Activated naive CD4-positive, alpha-beta T cell treated with anti-CD3 and anti-CD28 coated beads, Interleukin-2, amount 10 ng/mL, durations not matched to agents 7 days and 5 days (primary cell): ENCODE measurements at places on chromosomes 13 and 19.

DNA sequence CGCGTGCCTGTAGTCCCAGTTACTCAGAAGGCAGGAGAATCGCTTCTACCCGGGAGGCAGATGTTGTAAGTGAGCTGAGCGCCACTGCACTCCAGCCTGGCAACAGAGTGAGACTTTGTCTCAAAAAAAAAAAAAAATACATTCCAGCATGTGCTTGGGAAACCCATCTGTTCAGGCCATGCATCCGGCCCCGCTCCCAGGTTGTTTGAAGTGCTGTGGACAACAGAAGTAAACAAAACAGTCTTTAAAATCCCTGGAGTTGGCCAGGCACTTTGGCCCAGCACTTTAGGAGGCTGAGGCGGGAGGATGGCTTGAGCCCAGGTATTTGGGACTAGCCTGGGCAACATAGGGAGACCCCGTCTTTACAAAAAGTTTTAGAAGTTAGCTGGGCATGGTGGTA is 3.2 kb upstream of the PTPRS start:
- DNase-seq, result no peak

- DNase-seq, result no peak
Observed at GRCh38 chr19:17468302-17469091, 1.8 kb upstream of the SLC27A1 start.

- no peak for DNase-seq
Observed at GRCh38 chr13:41835871-41836270, 125.0 kb downstream of the VWA8 start.

DNA sequence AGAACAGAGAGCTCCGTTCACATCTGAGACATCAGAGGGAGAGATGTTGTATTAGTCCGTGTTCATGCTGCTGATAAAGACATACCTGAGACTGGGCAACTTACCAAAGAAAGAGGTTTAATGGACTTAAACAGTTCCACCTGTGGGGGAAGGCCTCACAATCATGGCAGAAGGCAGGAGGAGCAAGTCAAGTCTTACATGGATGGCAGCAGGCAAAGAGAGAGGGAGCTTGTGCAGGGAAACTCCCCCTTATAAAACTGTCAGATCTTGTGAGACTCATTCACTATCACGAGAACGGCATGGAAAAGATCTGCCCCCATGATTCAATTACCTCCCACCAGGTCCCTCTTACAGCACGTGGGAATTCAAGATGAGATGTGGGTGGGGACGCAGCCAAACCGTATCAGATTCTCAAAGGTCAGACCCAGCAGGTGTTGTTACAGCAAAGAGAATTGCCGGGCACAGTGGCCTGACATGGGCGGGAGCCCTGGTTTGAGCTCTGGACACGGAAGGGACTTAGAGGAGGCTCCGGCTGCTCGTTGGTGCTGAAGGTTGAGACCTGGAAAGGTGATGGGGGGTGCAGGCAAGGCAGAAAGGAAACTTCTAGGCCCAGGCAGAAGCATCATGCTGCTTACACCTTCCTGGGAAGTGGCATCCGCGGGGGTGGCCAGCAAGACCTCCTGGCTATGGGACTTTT is 33.1 kb downstream of the PEX11G start:
- no peak for DNase-seq

GRCh38 chr13:109408591-109409382 is 377.6 kb downstream of the IRS2 start:
- DNase-seq, result no peak

GRCh38 chr19:7395360-7396066 is 46.8 kb downstream of the ARHGEF18 start:
- DNase-seq, result no peak

GRCh38 chr19:46056536-46056935 is 15.7 kb upstream of the IGFL4 start:
- no peak for DNase-seq

- no peak for DNase-seq
Observed at GRCh38 chr13:28159057-28159456, 20.7 kb downstream of the PAN3 start.

GRCh38 chr13:53068585-53069520 is 40.2 kb downstream of the OLFM4 start:
- no peak for DNase-seq

GRCh38 chr19:45616704-45617017 is 14.6 kb upstream of the GPR4 start:
- DNase-seq, result no peak

DNA sequence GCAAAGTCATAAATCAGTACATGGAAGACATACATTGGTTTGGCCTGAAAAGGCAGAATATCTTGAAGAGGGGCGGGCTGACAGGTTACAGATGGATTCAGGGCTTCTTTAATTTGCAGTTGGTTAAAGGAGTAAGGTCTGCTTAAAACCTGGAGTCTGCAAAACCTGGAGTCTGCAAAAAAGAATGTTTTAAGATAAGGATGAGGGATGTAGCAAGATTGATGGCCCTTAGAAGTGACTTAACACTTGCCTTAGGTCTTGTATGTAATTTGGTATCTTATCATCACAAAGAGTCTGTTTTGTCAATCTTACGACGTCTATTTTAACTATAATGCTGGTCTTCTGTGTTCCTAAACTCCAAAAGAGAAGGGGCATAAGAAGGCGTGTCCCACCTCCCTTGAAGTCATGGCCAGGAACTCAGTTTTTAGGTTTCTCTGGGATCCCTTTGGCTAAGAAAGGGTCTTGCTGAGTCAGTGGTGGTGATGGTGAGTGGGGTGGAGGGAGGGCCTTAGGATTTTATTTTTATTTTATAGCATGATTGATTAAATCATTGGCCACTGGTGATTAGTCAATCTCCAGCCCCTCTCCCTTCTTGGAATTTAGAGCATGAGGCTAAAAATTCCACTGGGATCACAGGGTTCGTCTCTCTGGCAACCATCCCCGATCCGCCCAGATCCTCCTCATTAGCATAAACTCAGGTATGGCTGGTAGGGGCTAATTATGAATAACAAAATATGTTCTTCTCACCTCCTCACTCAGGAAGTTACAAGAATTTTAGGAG is 10.1 kb upstream of the HAS1 start:
- no peak for DNase-seq

GRCh38 chr13:49683489-49683888 is 7.8 kb downstream of the EBPL start:
- DNase-seq, result no peak

DNA sequence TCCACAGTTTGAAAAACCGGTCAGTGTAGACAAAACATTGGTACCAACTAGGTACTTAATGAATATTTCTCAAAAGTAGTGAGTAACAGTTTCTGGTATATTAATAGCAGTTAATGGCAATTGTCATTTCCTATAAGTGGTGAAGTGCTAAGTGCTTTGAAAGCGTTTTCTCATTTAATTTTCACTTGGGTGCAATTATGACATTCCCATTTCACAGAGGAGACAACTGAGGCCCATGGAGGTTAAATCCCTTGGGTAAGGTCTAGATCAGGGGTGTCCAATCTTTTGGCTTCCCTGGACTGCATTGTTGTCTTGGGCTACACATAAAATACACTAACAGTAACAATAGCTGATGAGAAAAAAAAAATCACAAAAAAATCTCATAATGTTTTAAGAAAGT is 687 bp upstream of the SYT3 start:
- no peak for DNase-seq

DNA sequence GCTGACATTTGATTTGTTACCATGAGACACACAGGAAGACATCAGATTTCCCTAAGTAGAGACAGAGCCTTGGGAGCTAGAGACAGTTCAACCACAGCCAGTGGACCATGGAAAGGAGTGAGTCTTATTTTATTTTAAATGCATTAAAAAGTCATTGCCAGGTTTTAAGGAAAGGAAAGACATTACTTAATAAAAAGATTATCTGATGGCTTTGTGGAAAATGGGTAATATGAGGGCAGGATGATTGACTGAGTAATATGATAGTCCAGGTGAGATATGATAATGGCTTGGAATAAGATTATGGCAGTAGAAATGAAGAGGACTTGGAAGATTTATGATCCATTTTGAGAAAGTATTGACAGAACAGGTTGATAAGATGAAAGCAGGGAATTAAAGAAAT is 580.1 kb downstream of the GPC5 start:
- DNase-seq, result no peak

- no peak for DNase-seq
Observed at GRCh38 chr13:113493315-113493951, 2.9 kb upstream of the DCUN1D2 start.

DNA sequence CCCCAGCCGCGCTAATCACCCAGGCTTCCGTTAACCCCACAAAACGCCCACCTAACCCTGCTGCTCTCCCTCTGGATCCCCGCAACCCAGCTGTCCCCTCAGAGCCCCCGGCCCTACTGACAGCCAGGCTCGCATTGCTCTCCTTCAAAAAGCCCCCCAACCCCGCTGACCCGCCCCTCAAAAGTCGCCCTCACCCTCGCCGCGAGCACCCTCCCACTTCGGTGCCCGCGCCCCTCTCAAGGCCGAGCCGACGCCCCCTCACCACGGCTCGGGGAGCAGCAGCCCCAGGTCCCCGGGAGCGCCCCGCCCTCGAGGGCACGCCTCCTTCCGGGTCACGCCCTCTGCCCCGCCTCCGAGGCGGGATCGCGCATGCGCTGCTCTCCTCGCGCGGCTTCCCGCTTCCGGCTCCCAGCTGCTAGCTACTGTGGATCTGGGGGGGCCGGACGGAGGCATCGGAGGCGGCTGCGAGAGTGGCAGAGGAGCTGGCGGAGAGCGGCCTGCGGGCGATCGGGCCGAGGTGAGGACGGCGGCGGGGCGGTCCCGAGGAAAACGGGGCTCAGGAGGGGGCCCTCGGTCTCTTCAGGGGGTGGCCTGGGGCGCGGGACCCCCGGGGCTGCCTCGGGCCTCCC is 46.1 kb downstream of the ARHGEF18 start:
- DNase-seq, result peak; percentile 91
